ENCODE measurements at places on chromosomes 7 and 10.

DNA sequence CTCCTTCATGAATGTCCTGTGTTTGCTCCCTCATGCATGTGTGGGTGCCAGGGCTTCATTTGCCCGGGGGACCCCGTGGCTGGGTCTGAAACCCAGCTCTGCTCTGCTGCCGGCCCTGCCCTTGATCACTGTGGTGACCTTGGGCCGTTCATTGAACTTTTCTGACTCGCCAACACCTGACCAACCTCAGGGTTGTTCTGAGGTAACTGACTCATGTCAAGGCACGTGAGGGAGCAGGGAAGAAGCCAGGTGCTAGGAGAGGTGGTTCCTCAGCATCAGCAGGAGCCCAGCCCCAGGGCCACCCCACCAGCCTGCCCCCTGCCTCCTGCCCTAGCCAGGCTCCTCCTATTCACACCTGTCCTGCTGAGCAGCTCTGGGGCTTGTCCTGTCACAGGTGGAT, 47.9 kb downstream of the TBATA start:
- no peak for DNase-seq

DNA sequence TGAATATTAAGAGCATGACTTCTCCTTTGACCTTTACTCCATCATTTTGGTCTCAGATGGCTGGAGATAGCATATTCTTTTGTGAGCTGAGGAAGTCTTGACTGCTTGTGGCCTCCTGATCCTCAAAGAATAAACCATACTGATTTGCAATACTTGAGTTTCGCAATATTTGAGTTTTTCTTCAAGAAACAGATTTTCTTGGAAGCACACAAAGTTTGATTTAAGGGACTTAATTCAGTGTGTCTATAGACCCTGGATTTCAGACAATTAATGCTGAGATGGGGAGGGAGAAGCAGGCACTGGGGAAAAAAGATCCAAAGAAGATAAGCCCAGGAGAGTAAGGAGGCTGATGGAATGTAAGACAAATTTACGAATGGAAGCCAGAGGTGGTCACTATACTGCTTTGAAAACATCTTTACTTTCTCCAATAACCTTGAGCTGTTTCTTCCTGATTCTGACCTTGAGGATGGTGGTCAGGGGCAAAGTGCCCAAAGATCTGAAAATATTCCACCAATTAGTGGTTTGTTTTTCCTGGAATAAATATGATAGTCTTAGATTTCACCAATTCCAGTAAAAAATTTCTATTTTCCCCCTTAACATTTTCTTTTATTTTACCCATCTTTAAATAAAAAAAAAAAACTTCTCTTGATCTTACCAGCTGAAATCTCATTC, 7.5 kb downstream of the EPDR1 start:
- no peak for DNase-seq

GRCh38 chr7:150405584-150406311, 26.6 kb downstream of the ZNF775 start:
- DNase-seq, result no peak

DNA sequence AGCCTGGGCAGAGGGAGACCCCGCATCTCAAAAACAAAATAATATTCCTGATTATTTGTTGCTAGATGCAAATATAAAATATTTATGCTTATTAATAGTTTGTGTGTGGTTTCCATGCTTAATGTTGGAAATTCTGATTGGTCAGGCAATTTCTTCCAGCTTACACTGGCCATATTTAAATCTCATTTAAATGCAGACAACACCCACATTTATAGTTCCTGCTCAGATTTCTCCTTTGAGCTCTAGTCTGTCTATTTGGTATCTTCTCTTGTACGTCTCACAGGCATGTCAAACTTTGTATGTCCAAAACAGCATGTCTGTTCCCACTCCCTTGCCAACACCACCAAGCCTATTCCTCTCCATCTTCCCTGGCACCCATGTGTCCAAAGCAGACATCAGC, 52.5 kb downstream of the FKBP9 start:
- DNase-seq, result no peak

- DNase-seq, result no peak
Observed at GRCh38 chr7:8841171-8841570, 407.8 kb downstream of the NXPH1 start.

DNA sequence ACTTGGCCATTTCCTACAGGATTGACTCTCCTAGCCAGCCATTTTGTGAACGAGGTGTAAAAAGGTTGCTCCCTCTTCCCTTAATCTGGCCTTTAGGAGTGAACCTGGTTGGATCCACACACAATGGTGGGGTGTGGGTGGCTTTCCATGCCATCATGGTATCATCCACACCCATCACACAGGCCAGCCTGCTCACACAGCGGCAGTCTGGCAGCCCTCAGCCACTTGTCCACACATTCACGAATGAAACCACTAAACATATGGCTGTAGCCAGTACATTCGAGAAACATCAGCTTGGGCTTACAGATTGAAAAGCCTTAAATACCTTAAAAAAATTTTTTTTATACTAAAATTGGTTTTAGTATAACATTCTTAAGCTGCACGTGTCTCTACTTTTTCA, 31.9 kb downstream of the NEUROD6 start:
- DNase-seq, result no peak

DNA sequence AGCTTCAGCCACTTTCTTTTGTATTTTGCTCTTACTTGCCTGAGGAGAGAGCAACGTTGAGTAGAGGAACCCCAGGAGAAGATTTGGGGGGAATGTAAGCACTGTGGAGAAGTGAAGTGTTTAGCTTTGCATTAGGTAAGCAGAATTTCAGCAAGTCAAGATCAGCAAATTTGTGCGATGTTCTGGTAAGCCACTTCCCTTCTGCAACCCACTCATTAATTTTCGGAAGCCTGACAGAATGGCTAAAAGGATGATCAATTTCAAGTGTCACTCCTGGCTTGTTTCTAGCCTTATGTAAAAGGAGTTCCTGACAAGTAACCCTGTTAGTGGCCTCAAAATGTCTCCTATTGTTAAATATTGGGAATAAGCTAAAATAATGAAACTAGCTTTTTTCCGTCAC, 48.5 kb upstream of the NXPH1 start:
- no peak for DNase-seq

- DNase-seq, result no peak
Observed at GRCh38 chr7:134515569-134516468, 11.5 kb upstream of the AKR1B10 start.

- DNase-seq, result no peak
Observed at GRCh38 chr7:55970561-55970960, 6.2 kb downstream of the NIPSNAP2 start.

GRCh38 chr7:65962033-65962432, 20.0 kb downstream of the GUSB start:
- no peak for DNase-seq

- peak; percentile 33 for DNase-seq
Observed at GRCh38 chr7:128236924-128237586, 4.0 kb upstream of the LEP start.

DNA sequence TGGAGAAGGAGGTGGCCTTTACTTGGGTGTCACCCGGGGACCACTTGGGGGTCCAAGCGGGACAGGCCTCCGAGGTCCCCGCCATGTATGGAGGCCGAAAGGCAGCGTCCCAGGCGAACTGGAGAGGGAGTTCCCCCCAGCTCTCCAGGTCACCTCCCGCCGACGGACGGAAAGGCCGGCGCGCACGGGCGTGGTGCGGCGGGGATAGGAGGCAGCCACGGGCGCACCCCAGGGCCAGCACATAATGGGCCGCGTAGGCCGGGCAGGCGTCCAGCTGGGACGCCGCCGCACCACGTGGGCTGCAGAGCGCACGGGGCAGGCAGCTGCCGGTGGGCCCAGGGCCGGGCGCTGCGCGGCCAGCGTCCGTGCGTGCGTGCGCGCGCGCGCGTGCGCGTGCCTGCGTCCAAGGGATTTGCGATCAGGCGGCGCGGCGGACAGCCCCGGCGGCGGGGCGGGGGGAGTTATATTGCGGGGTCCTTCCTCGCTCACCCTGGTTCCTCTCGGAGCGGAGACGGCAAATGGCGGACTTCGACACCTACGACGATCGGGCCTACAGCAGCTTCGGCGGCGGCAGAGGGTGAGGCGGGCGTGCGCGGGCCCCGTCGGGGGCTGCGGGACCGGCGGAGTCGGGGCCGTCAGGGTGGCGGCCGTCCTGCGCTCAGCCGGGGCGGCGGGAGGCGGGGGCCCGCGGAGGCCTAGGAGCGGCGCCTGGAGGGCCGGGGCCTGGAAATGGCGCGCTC, at the start of gene EIF4H:
EIF4H (plus strand) TSS at position 491 of the 740 bp plus-strand sequence; CDS start at position 519, 28 bp downstream.
- peak; percentile 88 for DNase-seq

DNA sequence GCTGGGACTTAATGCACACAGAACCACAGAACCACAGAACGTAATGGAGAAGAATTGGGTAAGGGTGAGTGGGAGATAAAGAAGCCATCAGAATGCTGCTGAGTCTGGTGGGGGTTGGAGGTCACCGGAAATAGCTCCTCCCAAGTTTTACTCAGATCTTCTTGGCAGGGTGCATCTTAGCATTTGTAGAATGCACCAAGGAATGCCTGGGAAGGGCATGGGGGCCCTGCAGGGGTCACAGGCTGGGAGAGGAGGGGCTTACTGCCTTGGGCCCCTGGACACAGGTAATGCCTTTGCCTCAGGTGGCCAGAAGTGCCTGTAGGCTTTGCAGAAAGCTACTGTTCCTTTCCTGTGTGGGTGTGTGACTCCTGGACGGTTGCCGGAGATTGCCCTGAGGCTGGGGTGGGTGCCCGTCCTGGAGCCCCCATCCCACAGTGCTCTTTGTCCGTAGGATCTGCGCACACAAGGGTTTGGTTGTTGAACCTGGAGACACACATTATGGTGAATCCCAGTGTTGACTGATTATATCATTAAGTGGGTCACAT, 55.1 kb downstream of the MGMT start:
- DNase-seq, result no peak

DNA sequence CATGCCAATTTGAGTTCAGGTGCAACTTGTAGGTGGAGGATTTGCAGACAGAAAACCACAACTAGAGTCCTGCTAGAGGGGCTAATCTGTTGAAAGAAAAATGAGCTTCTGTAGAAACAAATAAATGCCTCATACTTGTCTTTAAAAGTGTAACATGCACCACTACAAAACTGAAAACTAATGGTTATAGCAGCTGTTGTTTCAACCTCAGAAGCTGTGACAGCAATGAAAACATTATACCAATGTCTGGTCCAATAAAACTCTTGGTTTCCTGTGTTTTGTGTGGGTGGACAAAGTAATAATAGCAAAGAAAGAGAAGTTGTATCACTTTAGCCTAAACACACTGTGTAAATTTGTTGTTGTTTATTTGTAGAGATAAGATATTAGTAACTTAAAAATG, 3.4 kb upstream of the PPP1R9A start:
- no peak for DNase-seq

GRCh38 chr10:22615819-22616499, 98.4 kb downstream of the PIP4K2A start:
- peak; percentile 48 for DNase-seq

DNA sequence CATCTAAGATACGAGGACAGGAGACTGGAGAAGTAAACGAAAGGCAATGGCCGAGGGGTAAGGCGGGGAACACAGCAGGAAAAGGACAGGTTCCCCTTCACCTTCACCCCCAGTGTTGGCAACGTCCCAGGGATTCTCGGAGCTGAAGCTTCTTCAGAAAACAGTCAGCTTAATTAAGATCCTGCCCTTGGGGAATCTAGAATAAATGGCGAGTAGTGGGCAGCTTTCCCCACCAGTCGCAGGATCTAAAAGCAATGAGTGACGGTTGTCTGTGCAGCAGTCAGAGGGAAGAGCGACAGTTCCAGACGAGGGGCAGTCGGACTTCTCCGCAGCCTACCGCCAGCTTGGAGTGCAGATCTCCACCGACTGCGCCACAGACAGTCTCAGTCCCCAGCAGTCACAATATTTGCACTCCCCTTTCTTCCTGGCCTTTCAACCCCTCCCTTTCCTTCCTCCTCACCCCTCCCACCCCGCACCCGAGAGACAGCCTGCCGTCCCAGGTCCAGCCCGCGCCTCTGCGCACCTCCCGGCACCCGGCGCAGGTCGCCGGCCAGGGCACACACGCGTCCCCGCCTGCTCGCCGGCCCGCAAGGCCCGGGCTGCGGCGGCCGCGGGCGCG, 10.9 kb upstream of the SP8 start:
- DNase-seq, result peak; percentile 22

GRCh38 chr7:12713625-12714378, 26.4 kb downstream of the ARL4A start:
- no peak for DNase-seq

- DNase-seq, result no peak
Observed at GRCh38 chr7:130996833-130997231, 262.8 kb upstream of the KLF14 start.

DNA sequence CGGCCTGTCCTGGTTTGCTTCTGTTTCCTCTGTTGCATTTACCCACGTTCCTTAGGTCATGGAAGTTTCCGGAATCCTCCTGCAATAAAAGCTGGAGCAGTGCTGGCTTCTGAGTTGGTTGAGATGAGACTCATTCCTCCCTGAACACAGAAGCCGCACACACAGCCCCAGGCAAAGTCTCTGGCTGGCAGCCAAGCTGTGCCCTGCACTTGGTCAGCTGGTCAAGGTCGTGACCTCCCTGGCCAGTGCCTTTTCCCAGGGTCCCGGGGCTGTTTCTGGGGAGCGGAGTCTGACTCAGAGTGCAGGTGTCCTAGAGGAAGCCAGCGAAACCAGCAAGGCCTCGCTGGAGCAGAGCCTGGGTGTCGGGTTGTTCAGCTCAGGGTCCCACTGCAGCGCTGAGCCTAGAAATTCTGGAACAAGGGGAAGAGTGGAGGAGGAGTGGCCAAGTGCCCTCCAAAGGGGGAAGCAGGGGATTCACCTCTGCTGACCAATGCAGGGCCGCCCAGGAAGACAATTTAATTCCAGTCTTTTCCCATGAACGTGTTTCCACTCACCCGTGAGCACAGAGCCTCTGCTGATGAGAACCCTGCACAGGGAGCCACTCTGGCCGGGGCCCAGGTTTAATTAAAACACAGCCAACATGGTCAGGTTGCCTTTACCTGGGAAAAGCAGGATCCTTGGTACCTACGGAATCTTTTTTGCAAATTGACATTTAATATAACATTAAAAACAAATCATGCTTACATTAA, 245.5 kb upstream of the PPP2R2D start:
- DNase-seq, result no peak

DNA sequence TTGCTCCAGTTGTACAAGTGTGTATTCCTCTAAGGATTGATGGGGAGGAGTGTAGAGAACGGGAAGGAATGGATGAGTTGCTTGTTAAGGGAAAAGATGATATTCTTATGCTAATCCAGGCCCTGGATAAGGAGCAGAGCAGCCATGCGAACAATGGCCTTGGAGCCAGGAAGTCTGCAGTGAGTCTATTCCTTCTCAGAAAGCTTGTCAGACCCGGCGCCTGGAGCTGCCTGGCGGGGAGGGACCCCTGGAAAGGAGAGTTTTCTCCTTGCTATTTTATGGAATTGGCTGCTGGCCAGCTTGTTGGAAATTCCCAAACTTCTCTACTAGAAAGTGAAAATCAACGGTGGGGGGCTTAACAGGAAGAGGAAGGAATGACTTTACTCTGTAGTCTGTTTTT, 89.1 kb downstream of the MMRN2 start:
- no peak for DNase-seq

DNA sequence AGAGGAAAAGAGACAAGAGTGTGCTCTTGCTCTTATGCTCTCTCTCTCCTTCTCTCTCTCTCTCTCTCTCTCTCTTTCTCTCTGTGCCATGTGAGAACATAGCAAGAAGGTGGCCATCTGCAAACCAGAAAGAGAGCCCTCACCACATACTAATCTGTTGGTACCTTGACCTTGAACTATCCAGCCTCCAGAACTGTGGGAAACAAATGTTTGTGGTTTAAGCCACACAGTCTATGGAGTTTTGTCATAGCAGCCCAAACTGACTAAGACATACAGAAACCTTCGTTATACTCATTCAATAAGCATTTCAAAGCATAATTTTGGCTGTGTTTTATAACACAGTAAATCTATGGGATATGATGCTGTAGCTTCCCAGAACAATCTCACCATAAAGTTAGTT, 56.4 kb upstream of the PLPP4 start:
- no peak for DNase-seq
